Chondrocyte (in vitro differentiated cells): ENCODE measurements at places on chromosomes 3 and 15. TPM values are rescaled to one million over a fixed set of nuclear protein-coding genes. Genes with fewer than 3 reads are reported as not detected.

DNA sequence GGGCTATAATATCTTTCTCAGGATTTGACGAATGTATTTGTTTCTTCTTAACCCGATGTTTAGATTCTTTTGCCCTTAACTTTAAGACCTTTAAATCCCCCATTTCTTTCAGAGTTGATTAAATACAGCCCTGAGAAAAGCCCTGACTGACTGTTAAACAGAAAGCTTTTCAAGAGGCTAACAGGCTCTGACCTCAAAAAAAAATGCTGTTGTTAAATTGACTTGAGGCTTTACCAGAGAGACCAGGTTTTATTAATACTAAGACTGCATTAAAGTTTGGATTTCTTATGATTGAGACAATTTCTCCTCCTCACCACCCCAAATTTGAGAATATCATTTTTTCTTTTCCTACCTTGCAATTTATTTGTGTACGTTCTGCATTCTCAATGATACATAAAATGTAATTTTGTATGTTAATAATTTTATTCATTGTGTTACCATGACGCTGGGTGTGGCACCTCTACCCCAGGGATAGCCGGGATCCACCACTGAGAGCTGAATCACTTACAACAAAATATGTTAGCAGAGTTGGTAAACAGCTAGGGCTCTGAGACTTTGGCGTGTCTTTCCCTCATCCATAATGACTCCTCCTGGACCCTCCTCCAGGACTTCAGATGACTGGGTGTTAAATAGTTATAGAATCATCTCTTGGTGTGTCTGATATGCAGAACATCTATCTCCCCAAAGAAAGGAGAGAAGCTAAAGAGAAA, 753.5 kb downstream of the NAALADL2 start:
- H3K27me3 ChIP-seq, result no peaks in the 10 kb centered on the region
- H3K4me3 ChIP-seq, result no peak overlapping the region
- no peak for DNase-seq
- H3K27ac ChIP-seq, result no peak overlapping the region
- no peaks in the 10 kb centered on the region for H3K4me1 ChIP-seq

GRCh38 chr3:18580268-18580667, 155.1 kb upstream of the SATB1 start:
- H3K4me1 ChIP-seq, result no peaks in the 10 kb centered on the region
- no peak overlapping the region for H3K27ac ChIP-seq
- DNase-seq, result no peak
- peaks cover 5% of the 10 kb centered on the region for H3K27me3 ChIP-seq
- no peak overlapping the region for H3K4me3 ChIP-seq

GRCh38 chr3:30527720-30528119, 78.7 kb upstream of the TGFBR2 start:
- no peak overlapping the region for H3K4me3 ChIP-seq
- no peaks in the 10 kb centered on the region for H3K36me3 ChIP-seq
- H3K4me1 ChIP-seq, result peaks cover 43% of the 10 kb centered on the region
- no peak for DNase-seq

- no peaks in the 10 kb centered on the region for H3K27me3 ChIP-seq
- H3K4me3 ChIP-seq, result no peak overlapping the region
These were observed 366.4 kb upstream of the AGTR1 start for GRCh38 chr3:148331081-148331846.

- no peak overlapping the region for H3K27ac ChIP-seq
- no peak for DNase-seq
- H3K4me1 ChIP-seq, result no peaks in the 10 kb centered on the region
- H3K36me3 ChIP-seq, result peaks cover 11% of the 10 kb centered on the region
These were observed 63.9 kb downstream of the NMD3 start for GRCh38 chr3:161284989-161285388.

The GOLGA8T gene
- 0.20 TPM in 1 of 3 replicates, not detected in the others for total RNA-seq

The OIP5 gene
- 1.1 to 2.8 TPM (median 1.8 TPM) in 3 replicates for total RNA-seq

The MAGI1 gene
- total RNA-seq, result 18.7 to 19.3 TPM (median 18.9 TPM) in 3 replicates

DNA sequence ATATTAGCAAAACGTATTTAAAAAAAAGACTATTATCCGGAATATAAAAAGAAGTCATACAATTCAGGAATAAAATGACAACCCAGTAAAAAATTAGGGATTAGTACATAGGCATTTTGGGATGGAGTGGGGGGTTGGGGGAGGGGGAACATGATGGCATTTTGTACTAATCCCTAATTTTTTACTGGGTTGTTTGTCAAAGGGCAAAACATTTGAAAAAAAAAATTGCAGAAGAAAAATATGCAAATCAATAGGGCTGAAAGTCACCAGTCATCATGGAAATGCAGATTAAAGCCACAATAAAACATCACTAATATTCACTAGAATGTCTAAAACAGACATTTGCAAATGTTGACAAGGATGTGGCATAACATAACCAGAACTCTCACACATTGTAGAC, 82.5 kb downstream of the RPL22L1 start:
- no peak overlapping the region for H3K4me3 ChIP-seq
- no peak for DNase-seq
- H3K4me1 ChIP-seq, result no peaks in the 10 kb centered on the region
- no peaks in the 10 kb centered on the region for H3K36me3 ChIP-seq
- H3K27ac ChIP-seq, result no peak overlapping the region

The ARPP21 gene
- total RNA-seq, result 4.1 to 10.6 TPM (median 4.9 TPM) in 3 replicates

The ASB14 gene
- total RNA-seq, result not detected in 3 replicates

GRCh38 chr15:84035399-84035766, 200.2 kb upstream of the GOLGA6L4 start:
- no peak overlapping the region for H3K27ac ChIP-seq
- no peaks in the 10 kb centered on the region for H3K36me3 ChIP-seq
- H3K4me1 ChIP-seq, result no peaks in the 10 kb centered on the region
- peaks cover 17% of the 10 kb centered on the region for H3K27me3 ChIP-seq
- no peak for DNase-seq

DNA sequence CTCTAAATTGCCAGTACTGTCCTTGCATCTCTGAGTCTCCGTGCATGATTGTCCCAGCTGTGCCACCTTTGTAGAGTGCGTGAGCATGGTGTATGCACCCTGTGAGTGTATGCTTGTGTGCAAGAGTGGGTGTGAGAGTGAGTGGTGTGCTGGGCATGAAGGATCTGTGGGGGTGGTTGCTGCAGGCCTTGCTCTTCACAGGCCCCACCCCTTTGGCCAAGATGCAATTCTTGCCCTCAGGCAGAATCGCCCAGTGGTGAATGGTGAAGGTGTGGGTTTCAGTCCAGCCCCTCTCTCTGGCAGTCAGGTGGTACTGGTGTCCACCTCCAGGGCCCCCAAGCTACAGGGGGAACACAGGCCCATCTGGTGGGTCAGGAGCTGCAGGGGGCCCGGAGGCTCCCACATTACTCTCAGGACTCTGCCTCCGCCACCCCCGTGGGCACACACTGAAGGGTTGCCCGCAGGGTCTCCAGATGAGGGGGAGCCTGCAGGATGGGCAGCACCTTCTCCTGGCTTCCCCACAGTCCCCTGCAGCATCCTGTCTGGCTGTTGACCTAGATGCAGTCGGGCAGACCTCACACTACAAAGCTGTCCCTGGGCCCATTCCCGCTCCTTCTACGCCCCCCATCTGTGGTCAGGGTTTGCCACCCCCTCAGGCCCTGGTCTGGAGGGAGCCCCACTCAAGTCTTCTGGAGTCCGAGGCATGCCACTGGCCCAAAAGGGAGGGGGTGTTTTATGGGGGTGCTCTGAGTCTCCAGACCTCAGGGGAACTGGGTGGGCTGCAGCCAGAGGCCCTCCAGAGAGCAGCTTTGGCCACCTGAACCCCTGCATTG, 8.3 kb upstream of the ROPN1B start:
- H3K27ac ChIP-seq, result no peak overlapping the region
- H3K36me3 ChIP-seq, result peaks cover 4% of the 10 kb centered on the region
- no peak for DNase-seq
- peaks cover 14% of the 10 kb centered on the region for H3K27me3 ChIP-seq

The CFAP20DC gene
- 1.9 to 3.6 TPM (median 3.1 TPM) in 3 replicates for total RNA-seq

- no peak for DNase-seq
- no peak overlapping the region for H3K4me3 ChIP-seq
- H3K27ac ChIP-seq, result no peak overlapping the region
- H3K27me3 ChIP-seq, result peaks cover 21% of the 10 kb centered on the region
- H3K36me3 ChIP-seq, result no peaks in the 10 kb centered on the region
These were observed 112.6 kb upstream of the NEO1 start for GRCh38 chr15:72939514-72940228.

- H3K4me1 ChIP-seq, result no peaks in the 10 kb centered on the region
- peaks cover 6% of the 10 kb centered on the region for H3K27me3 ChIP-seq
- no peak for DNase-seq
- no peak overlapping the region for H3K4me3 ChIP-seq
These were observed 432.4 kb upstream of the AZI2 start for GRCh38 chr3:28781053-28781452.

DNA sequence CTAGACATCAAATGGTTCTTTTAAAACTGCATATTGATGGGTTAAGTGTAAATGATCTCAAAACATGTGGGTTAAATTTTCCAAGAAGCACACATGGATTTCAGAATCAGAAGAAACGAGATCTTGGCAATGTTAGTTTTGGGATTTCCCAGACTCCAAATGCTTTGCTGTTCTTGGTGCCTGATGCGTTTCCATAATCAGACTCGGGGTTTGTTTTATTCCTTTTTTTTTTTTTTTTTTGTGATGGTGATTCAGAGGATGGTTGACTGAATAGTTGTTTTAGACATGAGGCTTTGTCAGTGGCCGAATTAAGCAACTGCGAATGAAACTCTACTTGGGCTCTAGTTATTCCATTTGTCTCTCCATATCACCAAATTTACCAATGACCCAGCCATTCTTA, 52.2 kb upstream of the FAM98B start:
- H3K27ac ChIP-seq, result no peak overlapping the region
- DNase-seq, result no peak
- peaks cover 34% of the 10 kb centered on the region for H3K4me1 ChIP-seq
- H3K27me3 ChIP-seq, result no peaks in the 10 kb centered on the region

The ISLR2 gene
- total RNA-seq, result 2.9 to 4.9 TPM (median 3.2 TPM) in 3 replicates

The ATXN7 gene
- 19.1 to 20.6 TPM (median 19.5 TPM) in 3 replicates for total RNA-seq

The LRRC28 gene
- total RNA-seq, result 28.5 to 36.3 TPM (median 35.8 TPM) in 3 replicates

DNA sequence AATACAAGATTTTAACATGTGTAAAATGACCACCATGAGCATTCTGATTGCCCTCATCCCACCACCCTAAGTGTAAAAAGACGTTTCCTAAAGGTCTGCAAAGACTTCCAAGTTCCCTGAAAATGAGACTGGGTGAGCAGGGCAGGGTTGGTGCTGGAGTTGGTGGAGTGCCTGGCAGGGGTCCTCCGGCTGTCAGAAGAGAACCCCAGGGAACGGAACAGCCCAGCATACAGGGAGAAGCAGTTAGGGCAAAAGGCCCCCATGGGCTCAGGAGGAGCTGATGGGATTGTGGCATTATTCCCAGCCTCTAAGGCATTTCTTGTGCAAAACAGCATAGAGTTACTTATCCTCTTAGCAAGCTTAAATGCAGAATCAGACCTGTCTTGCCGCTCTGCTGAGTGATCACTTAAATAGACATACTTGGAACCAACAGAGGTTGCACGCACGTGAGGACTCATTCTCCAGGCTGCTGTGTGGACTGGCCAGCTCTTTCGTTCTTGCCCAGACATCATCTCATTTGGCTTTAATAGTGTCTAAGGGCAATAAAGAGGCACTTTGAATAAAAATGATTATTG, 36.0 kb downstream of the XYLB start:
- no peaks in the 10 kb centered on the region for H3K4me1 ChIP-seq
- H3K27ac ChIP-seq, result no peak overlapping the region
- no peaks in the 10 kb centered on the region for H3K27me3 ChIP-seq
- no peak for DNase-seq
- peaks cover 40% of the 10 kb centered on the region for H3K36me3 ChIP-seq
- no peak overlapping the region for H3K4me3 ChIP-seq

DNA sequence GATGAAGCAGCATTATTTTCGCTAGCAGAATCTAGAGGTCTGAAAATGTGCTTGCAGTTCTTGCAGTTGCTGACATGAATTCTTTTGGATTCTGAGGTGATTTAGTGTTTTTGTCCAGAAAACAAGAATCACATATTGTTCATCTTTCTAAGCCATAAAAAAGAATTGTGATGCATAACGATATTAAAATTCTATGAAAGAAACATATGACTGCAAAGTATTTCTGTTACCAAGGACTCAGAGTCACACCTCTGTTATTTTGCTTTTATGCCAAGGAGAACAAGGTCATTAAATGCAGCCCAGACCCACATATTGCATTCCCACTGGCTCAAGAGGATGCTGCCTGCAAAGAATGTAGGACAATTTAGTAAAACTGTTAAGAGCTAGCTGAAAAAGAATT, 299.8 kb upstream of the GPR149 start:
- H3K27ac ChIP-seq, result no peak overlapping the region
- H3K27me3 ChIP-seq, result no peaks in the 10 kb centered on the region
- H3K36me3 ChIP-seq, result no peaks in the 10 kb centered on the region
- H3K4me1 ChIP-seq, result peaks cover 14% of the 10 kb centered on the region
- H3K4me3 ChIP-seq, result no peak overlapping the region

The IL5RA gene
- not detected in 3 replicates for total RNA-seq

DNA sequence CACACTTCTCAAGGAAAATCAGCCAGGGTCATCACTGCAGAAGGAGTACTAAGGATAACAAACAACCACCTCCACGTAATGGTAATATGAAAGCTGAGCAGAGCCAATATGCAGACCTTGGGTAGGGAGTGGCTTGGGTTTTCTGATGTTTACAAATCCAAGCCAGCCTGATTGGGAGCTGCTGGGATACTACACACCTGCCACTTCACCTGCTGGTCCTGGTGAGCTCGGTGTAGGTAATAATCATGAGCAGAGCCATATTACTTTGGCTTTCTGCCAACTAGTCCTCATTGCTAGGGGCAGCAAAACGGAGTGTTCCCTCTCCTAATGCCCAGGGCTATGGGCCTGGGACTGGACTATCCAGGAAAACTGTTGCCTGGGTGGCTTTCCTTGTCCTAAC, 433.5 kb upstream of the PPP2R3A start:
- H3K27ac ChIP-seq, result no peak overlapping the region
- H3K27me3 ChIP-seq, result peaks cover 11% of the 10 kb centered on the region
- no peaks in the 10 kb centered on the region for H3K36me3 ChIP-seq
- no peak overlapping the region for H3K4me3 ChIP-seq
- DNase-seq, result no peak

DNA sequence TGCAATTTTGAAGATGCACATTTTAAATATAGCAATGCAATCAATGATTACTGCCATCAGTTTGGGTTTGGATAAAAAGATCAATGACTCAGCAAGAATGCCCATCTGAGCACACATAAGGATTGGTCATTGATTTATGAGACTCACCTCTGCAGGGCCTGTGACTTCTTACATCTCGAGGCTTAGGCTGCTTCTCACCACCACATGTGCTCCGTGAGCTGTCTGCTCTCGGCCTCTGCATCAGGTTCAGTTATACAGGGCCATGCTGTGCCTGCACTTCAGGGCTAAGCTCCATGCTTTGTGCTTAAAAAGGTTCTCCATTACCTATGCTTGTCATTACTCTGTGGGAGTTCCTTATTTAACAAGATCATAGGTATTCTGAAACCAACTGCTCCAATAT, 887.5 kb downstream of the DIPK2A start:
- H3K27me3 ChIP-seq, result no peaks in the 10 kb centered on the region
- no peaks in the 10 kb centered on the region for H3K4me1 ChIP-seq
- no peak overlapping the region for H3K27ac ChIP-seq
- no peaks in the 10 kb centered on the region for H3K36me3 ChIP-seq

GRCh38 chr3:114308830-114309229, 15.0 kb downstream of the TIGIT start:
- H3K27ac ChIP-seq, result no peak overlapping the region
- DNase-seq, result no peak
- H3K4me3 ChIP-seq, result no peak overlapping the region
- no peaks in the 10 kb centered on the region for H3K4me1 ChIP-seq

GRCh38 chr3:31244929-31245817, 287.6 kb upstream of the STT3B start:
- no peak overlapping the region for H3K27ac ChIP-seq
- no peaks in the 10 kb centered on the region for H3K36me3 ChIP-seq
- H3K27me3 ChIP-seq, result no peaks in the 10 kb centered on the region

The SLC2A2 gene
- not detected in 3 replicates for total RNA-seq

- no peak for DNase-seq
- peaks cover 49% of the 10 kb centered on the region for H3K4me1 ChIP-seq
- H3K27ac ChIP-seq, result no peak overlapping the region
- no peaks in the 10 kb centered on the region for H3K27me3 ChIP-seq
- no peak overlapping the region for H3K4me3 ChIP-seq
These were observed 11.4 kb downstream of the TOP2B start for GRCh38 chr3:25653322-25653721.

The PAQR9 gene
- total RNA-seq, result not detected in 3 replicates
